ENCODE measurements at places on chromosomes 3 and 15.

DNA sequence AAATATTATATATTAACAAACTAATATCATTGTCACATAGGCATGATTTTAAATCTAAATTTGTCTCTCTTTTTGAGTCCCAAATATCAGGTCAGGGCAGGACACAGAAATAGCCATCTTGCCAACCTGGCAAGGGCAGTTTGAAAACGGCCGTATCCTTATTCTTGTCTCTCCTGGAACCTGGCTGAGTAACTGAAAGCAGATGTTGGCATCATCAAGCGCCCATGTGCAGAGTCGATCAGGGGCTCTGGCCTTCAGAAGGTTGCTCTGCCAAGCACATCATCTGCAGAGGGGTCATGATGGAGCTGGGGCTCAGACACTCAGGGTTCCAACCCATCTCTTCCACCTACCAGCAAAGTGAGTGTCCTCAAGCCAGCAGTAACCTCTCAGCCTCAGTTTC is 55.2 kb upstream of the OCA2 start:
- DNase-seq, result no peak

- DNase-seq, result no peak
These were observed 28.6 kb downstream of the TRAK1 start for GRCh38 chr3:42119561-42120355.

GRCh38 chr3:113499081-113499480 is 15.9 kb downstream of the SPICE1 start:
- no peak for DNase-seq

DNA sequence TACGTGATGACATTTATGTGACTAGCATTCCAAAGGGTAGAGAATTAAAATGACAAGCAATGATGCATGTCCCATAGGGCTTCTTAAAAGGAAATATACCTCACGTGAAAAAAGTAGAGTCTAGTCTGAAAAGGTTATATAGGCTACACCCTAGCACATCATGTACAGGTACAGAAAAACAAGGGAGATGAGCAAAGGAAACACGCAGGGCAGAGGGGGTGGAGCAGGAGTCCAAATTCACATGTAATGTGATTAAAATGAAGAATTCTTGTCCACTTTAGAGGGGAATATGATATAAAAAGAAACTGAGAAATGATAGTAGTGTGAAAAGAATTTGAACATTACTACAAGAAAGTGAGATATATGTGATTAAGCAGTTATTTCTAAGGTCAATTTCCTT is 59.4 kb downstream of the HACD2 start:
- no peak for DNase-seq

GRCh38 chr3:177807150-177807875 is 610.0 kb upstream of the TBL1XR1 start:
- DNase-seq, result no peak

GRCh38 chr15:73483053-73483452 is 40.1 kb downstream of the REC114 start:
- no peak for DNase-seq

- no peak for DNase-seq
These were observed 136.5 kb downstream of the ALCAM start for GRCh38 chr3:105503191-105503593.

GRCh38 chr15:62605282-62605681 is 437.3 kb upstream of the TPM1 start:
- DNase-seq, result no peak

- DNase-seq, result no peak
These were observed 36.5 kb upstream of the TIMP4 start for GRCh38 chr3:12195231-12195630.

GRCh38 chr15:83323296-83323711 is 38.8 kb upstream of the BNC1 start:
- no peak for DNase-seq

- DNase-seq, result no peak
These were observed 57.1 kb downstream of the FEM1B start for GRCh38 chr15:68334661-68335124.

DNA sequence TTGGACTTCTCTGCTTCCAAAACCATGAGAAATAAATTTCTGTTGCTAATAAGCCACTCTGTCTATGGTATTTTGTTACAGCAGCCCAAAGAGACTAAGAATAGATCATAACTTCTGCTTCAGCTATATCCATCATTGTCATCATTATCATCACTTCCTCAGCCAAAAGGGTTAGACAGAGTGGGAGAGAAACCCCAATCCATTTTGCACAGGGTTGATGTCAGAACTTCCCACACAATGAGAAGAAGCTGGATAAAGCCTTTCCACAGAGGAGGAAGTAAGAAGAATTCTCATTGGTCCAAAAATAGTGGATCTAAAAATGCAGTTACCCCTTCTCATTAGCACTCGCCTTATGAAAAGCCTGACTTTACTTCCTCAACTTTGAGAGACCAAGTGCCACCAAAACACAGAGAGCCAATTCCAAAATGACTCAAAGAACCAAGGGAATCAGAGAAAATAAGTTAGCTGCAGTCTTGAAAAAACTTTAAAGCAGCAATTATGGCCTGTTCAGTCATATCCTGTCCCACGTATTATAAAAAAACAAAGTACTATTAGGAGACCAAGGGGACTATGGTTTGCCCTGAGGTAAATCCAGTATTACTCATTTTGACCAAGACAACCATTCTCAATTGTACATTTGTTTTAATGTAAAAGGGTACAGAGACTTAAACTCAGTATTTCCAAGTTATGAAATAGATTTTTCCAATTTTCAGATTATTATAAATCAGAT is 80.2 kb downstream of the WNT5A start:
- no peak for DNase-seq

DNA sequence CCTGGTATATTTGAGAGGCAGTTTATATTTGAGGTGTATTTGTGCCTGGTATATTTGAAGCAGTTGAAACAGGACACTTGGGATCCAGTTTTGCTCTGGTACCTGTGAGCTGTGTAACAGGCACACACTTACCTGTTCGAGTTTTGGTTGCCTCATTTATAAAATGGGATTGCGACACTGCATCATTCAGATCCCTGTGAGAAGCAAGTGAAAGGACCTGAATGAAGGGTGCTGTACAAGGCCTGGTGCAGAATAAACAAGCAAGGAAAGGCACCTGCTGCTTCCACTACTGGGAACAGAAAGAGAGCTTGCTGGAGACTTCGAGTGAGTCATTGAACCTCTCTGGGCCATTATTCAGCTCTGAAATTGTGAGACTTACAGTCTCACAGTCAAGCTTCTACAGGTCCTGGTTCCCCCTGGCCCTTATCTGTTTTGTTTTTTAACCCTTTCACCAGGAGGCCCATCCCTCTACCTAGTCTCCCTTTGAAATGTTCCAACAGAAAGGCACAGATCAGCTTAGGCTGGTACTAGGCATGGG is 11.5 kb downstream of the FETUB start:
- no peak for DNase-seq

GRCh38 chr3:98893740-98894139 is 7.8 kb downstream of the DCBLD2 start:
- DNase-seq, result no peak

- DNase-seq, result peak; percentile 79
These were observed 34.8 kb upstream of the RASA2 start for GRCh38 chr3:141452045-141452444.

GRCh38 chr15:59746777-59747176 is 57.7 kb upstream of the BNIP2 start:
- peak; percentile 10 for DNase-seq

GRCh38 chr3:101807888-101808287 is 28.9 kb downstream of the NXPE3 start:
- no peak for DNase-seq

GRCh38 chr3:16048435-16049318 is 125.8 kb upstream of the GALNT15 start:
- DNase-seq, result peak; percentile 56
